ENCODE measurements at places on chromosomes 2 and 18.

DNA sequence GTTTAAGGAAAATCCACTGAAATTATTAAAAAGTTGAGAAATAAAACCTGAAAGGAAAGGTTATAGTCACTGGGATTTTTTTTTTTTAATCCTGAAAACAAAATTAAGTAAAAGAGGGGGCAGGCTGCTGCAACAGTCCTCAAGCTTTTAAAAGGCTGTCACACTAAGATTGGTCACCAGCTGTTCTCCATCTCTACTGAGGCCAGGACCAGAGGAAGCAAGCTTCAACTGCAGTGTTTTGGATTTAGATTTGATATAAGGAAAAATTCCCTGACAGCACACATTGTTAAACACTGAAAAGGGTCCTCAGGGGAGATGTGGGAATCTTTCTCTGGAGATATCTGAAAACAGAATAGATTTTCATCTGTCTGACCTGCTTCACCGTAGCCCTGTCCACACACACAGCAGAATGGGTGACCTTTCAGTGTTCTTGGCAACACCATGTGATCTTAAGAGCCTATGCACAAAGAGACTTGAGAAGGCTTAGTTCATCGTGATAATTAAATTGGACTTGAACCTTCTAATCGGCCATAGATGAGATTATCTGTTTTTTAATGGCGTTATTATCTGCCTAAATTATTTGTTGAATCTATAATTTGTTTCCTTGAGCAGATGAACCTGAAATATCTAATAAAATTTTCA lies 132.0 kb upstream of the BOD1L2 start:
- no peak for DNase-seq

DNA sequence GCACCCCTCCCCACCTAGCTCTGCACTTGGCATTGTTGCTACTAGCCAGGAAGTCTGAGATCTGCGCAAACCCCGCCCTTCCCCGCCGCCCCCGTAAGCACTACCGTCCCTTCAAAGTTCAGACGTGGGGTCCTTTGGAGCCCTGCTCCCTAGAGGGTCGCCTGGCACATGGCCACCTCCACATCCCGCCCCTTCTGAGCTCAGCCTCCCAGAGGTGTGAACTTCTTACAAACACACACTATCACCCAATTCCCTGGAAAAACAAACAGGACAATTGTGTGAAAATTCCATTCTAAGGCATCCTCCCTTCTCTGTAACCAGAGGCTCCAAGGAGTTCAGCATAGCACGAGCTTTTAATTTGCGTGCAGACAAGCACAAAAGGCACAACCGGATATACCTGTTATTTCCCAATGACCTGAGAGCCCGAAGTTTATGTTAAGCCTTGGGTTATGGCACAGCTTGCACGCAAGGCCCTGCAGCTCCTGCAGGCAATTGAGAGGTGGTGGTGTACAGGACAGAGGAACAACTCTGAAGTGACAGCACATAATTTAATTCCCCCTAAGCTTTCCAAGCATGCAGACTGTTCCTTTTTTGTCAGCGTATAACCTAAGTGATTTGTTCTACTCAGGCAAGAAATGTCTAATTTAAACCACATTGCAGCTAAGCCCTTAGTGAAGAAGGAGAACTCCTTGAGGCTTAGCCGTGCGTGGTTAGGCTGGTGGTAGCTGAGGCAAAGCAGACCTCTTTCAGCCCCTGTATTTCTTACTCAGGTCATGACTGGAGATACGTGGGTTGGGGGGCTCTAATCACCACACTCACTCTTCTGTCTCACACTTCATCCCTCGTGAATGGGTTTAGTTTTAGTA lies 20.3 kb upstream of the CYP1B1 start:
- peak; percentile 29 for DNase-seq

- no peak for DNase-seq
Measured at GRCh38 chr2:141003967-141004657, 1126.7 kb downstream of the LRP1B start.

DNA sequence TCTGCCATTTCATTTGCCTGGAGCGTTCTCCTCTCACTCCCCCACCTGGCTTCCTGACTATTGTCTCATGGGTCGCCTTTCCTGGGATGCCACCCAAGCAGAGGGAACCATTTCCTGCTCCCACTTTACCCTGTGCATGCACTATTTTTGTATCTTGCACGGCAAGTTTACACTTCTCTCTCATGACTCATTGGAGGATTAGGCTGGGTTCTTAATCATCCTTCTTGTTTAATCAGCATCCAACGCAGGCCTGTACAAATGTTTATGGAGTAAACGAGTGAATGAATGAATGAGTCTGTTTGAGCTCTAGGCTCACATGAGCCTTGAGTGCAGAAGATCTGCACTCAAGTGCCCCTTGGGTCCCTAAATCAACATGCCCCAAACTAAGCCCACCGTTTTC lies 3.8 kb upstream of the ARHGAP25 start:
- no peak for DNase-seq

GRCh38 chr18:47381975-47382570 lies 130.6 kb upstream of the SKOR2 start:
- DNase-seq = no peak

DNA sequence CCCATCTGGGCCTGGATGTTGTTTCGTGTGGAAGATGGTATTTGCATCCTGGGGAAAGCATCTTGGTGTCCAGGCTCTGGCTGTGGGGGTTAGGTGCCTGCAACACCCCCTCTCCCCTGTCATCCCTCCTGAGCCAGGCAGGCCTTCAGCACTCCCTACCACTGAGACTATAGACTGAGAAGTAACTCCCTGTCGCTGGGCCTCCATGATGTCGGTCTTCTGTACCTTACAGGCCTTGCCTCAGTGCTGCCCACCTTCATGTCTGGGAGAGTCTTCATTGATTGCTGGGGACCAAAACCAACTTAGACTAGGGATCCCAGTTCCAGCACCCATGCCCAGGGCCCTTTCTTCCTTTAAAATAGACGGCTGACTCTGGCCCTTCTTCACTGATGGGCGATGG lies 33.1 kb upstream of the DNMT3A start:
- no peak for DNase-seq

- DNase-seq = peak; percentile 76
Measured at GRCh38 chr18:80246445-80247392, 595 bp downstream of the PARD6G start.

DNA sequence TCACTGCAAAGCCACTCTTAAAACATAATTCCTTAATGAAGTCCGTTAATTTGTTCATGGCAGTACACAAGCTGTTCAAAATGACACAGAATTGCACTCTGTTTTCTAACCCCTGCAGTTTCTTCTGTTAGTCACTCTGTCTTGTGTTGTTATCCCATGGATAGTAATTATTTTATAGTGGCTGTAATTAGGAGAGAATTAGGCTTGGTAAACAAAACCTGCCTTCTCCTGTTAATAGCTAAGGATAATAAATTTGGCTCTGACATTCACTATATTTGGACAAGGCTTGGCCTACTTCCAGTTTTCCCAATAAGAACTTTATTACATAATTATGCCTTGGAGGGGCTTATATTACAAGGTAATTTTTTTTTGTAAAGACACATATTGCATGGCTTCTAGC lies 330.3 kb upstream of the FIGN start:
- peak; percentile 7 for DNase-seq

DNA sequence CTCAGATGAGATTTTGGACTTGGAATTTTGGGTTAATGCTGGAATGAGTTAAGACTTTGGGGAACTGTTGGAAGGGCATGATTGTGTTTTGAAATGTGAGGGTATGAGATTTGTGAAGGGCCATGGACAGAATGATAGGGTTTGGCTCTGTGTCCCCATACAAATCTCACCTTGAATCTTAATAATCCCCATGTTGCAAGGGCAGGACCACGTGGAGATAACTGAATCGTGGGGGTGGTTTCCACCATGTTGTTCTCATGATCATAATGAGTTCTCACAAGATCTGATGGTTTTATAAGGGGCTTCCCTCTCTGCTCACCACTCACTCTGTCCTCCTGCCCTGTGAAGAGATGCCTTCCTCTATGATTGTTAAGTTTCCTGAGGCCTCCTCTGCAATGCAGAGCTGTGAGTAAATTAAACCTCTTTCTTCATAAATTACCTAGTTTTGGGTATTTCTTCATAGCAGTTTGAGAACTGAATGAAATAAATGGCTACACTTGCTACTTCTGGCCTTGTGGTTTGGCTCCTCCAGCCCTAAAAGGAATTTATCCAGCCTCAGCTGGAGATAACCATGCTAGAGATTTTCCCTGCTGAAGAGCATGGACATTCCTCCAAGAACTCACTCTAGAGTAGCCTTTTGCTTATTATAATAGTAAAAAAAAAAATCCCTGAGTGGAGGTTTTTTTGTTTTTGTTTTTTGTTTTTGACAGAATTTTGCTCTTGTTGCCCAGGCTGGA lies 144.3 kb upstream of the TFPI start:
- no peak for DNase-seq

GRCh38 chr2:231905026-231905425 lies 21.2 kb downstream of the NPPC start:
- no peak for DNase-seq

DNA sequence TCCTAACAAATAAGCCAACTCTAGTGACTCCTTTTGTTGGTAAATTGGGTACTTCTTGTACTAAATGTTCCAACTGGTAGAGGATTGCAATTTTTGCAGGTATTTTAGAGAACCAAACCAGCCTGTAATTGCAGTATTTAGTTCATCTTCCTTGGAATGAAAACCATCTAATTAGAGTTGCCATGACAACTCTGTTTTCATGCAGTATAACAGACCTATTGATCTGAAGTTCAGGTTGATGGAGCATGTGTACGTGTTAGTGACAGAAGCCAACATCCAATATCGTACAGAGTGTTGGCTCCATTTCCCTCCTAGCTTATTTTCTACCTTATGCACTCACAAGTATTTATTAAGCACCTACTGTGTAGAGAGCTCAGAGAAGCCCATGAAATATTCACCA lies 176.3 kb upstream of the FOSL2 start:
- DNase-seq = peak; percentile 25

- DNase-seq = peak; percentile 46
Measured at GRCh38 chr2:207469943-207470729, 59.6 kb upstream of the CREB1 start.

DNA sequence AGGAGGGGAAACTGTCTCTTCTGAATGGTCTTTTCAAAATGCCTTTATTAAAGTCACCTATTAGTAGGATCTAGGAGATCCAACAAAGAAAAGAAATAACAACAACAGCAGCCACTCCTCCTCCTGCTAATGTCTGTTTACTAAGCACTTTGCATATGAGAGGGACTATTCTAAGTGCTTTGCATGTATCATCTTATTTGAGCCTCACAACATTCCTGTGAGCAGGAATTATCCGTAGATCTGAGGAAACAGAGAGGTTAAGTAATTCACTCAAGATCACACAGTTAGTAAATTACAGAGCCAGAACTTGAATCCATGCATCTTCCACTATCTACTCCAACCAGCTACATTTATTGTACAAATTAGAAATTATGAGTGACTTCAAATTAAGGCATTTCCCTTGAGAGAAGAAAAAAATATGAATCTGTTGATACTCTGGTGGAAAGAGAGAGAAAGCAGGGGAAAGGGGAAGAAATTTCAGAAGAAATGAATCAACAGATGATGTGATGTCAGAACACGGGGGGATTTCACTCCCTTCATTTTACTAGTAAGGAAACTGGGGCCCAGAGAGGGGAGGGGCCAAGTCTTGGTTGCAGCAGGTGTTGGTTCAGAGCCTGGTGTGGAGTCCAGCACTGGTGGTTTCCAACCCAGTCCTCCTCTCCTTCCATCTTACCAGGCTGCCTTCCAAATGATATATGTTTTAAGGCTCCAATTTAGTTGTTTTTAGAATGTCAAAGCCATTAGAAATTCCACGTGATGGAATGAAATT lies 49.7 kb downstream of the TSN start:
- DNase-seq = no peak

Measured in NCI-H2171 treated with DMSO at 0.1 percent for 48 hours (cell line).